NCI-H1694 (cell line): ENCODE measurements at places on chromosomes 7 and 10.
A peak's percentile ranks its signal among the peaks of the same experiment; 100 is the strongest.

DNA sequence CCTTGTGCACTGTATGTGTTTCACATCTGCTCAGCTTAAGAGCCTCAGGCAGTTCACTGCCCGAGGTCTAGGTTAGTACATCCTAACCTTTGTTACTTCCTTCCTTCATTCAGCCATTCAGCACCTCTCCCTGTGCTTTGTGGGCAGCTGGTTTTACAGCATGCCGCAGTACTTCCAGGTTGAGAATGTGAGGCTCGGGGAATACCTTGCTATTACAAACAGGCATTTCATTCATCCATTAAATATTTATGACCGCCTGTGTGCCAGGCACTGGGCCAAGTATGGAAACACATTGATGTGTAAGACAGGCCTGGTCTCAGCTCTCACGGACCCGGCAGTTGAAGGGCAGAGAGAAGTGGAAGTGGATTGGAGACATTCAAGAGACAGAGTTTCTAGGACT lies 82.4 kb downstream of the SHH start:
- DNase-seq, result peak; percentile 43

GRCh38 chr7:118148930-118149329 lies 35.0 kb upstream of the LSM8 start:
- no peak for DNase-seq

DNA sequence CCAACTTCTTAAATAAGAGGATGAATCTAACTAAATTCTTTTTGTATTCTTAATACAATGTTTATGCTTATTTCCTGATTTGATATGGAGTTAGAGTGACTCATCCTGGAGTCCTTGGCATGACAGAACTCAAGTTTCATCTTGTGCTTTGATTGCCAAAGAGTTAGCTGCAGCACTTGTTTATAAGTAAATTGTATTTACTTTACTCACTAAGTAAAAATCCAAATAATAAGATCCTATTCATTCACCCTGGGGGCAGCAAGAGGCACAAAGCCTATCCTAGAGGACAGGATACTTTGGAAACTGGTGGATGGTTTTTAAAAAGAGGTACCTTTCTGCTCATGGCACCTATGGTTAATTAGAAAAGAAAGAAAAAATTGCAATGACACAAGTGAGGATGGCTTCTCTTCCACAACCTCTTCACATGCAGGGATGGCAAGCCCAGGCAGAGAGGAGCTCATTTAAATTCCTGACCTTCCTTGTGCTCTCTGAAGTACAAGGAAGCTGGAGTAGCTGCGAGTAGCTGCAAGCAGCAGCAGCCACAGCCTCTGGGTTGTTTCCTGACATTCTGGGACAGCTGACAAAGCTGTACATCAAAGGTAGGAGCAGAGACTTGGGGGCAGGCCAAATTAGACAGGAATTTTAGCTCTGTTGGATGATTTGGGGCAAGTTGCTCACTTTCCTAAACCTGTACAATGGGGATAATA lies 28.5 kb upstream of the CROT start:
- DNase-seq, result no peak

GRCh38 chr10:93110472-93111146 lies 36.9 kb downstream of the CYP26A1 start:
- DNase-seq, result no peak

- no peak for DNase-seq
These were observed 71.9 kb downstream of the NT5C2 start for GRCh38 chr10:103120977-103121735.

DNA sequence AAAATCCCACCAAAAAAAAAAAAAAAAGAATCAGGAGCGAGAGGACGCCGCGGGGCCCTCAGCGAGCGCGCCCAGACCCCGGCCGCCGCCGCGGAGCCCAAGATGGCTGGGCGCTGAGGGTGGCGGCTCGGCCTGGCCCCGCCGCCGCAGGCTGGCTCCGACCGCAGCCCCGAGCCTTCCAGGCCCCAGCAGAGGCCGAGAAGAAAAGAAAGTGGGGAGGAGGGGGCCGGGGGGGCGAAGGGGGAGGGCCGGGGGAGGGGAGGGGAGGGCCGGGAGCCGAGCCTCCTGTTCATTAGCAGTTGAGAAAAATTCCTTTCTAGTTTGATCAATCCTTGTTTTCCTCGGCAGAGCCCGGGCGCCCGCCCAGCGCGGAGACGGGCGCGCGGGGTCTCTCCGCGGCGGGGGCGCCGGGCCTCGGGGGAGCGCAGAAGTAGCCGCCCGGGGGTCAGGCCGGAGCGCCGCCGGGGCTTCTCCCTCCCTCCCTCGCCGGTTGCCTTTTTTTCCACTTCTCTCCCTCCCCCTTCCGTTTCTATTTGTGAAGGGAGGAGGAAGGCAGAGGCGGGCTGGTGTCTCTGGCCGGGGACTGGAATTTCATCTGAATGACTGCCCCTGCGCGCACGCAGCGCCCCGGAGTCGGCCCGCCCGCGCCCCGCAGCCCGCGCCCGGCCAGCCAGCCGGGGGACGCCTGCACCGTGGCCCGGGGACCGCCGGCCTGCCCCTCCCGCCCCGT lies 778 bp upstream of the TRIM8 start:
- DNase-seq, result no peak

DNA sequence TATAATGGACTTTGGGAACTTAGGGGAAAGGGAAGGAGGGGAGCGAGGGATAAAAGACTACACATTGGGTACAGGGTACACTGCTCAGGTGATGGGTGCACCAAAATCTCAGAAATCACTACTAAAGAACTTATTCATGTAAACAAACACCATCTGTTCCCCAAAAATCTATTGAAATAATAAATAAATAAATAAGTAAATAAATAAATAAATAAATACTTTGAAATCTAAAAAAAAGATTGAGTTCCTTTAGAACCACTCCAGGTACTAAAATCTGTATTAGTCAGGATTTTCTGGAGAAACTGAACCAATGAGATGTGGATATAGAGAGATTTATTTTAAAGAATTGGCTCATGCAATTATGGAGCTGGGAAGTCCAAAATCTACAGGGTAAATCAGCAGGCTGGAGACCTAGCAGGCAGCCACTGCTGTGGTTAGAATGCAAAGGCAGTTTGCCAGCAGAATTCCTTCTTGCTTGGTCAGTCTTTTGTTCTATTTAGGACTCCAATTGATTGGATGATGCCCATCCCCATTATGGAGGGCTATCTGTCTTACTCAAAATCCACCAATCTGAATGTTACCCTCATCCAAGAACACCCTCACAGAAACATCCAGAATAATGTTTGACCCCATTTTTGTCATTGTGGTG lies 8.9 kb downstream of the IGFBP1 start:
- no peak for DNase-seq

- no peak for DNase-seq
These were observed 66.8 kb upstream of the KIF5B start for GRCh38 chr10:32123021-32123420.

- DNase-seq, result no peak
These were observed 36.2 kb downstream of the UNCX start for GRCh38 chr7:1268866-1269265.

DNA sequence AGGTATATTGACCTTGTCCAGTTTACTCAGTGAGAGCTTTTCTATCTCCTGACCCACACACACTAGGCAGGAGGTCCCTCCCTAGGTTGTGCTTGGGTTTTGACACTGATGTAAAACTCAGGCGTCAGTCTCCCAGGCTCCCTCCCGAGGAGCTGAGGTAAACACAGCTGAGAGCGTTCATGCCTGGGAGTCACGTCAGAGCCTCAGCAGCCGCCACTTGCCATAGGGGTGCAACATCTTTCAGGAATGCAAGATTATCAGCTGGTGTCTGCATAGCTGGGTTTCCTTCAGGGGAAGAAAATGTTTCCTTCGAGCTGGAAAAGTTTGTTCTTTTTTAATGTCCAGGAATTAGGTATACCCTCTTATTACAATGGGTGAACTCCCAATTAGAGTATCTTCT lies 70.6 kb downstream of the FGFR2 start:
- DNase-seq, result no peak

GRCh38 chr7:2920956-2921652 lies 77.0 kb upstream of the GNA12 start:
- no peak for DNase-seq

DNA sequence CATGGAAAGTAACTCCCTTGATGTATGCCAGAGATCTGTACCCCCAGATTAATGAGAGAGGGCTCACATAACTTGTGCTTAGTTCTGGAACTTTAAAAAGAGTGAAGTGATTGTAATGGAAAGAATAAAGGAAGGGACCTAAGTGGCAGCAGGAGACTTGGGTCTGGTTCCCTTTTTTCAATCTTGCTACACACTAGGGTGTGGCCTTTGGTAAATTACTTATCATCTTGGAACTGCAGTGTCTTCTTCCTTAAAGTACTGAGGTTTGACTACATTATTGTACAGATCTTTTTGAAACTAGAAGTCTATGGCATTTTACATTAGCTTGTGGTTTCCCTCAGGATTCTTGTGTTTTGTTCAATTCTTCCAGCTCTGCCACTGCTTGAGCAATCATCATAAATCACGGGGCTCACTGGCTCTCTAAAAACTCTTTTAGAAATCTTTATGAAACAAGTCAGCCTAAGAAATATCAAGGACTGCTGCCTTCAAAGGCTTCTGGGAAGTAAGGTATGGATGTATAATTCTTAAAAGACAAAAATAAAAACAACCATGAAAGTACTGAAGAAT lies 22.5 kb upstream of the CHRM2 start:
- DNase-seq, result no peak
